ENCODE measurements at places on chromosomes 2 and 18. TPM values are rescaled to one million over a fixed set of nuclear protein-coding genes. Genes with fewer than 3 reads are reported as not detected.

- no peaks in the 10 kb centered on the region for H3K36me3 ChIP-seq
- H3K4me1 ChIP-seq, result no peaks in the 10 kb centered on the region
- no peak overlapping the region for H3K4me3 ChIP-seq
These were observed 7.9 kb downstream of the PAX3 start for GRCh38 chr2:222290736-222291484.

The SH2D6 gene
- polyA plus RNA-seq, result not detected

The CDH19 gene
- polyA plus RNA-seq, result not detected

GRCh38 chr2:70516596-70516995 is 37.0 kb downstream of the TGFA start:
- no peaks in the 10 kb centered on the region for H3K4me1 ChIP-seq
- H3K27me3 ChIP-seq, result no peaks in the 10 kb centered on the region
- no peak overlapping the region for H3K27ac ChIP-seq
- no peak for DNase-seq
- no peaks in the 10 kb centered on the region for H3K36me3 ChIP-seq

The FBLN7 gene
- polyA plus RNA-seq, result 1.4 TPM

DNA sequence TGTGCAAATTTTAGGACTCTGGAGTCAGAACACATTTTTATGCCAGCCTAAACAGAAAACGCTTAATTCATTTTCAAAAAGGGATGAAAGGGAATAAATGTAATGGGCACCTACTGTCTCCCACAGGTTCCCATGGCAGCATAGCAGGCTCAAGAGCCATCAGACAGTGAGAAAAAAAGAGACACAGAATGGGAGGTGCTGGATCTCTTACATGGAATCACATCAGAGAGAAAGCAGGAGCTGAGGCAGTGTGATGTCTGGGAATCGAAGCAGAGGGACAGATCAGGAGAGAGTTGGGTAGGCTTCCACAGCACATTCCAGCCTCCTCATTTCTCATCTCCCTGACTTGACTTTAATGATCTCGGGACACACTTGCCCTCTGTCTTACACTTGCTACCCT is 684.3 kb downstream of the KCNJ3 start:
- H3K4me1 ChIP-seq, result no peaks in the 10 kb centered on the region
- DNase-seq, result no peak
- no peak overlapping the region for H3K4me3 ChIP-seq
- H3K27ac ChIP-seq, result no peak overlapping the region

The ADD2 gene
- polyA plus RNA-seq, result 0.18 TPM

The RPL31 gene
- polyA plus RNA-seq, result 4,796 TPM

GRCh38 chr2:161033059-161033660 is 127.1 kb upstream of the TANK start:
- no peaks in the 10 kb centered on the region for H3K4me1 ChIP-seq
- H3K27ac ChIP-seq, result no peak overlapping the region

DNA sequence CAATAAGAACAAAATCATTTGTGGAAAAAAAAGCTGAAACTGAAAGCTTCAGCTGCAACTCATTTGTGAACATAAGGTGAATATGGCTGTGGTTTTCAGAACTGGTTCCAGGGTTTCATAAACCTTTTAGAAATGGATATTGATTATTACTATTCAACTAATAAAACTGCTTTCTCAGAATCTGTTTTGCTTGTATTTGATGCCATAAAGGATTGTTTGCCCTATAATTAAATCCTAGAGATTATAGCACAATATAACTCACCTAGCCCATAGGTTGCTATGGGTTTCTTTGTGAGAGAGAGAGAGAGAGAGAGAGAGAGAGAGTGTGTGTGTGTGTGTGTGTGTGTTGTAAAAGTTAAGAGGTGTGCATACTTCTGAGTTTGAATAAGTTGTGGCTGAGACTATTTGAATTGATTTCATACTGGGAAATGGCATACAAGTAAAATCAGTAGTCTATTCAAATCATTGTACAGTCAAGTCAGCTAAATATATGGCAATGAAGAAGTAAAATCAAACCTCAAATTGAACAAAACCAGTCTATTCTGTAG is 339.2 kb downstream of the ARHGAP15 start:
- no peak overlapping the region for H3K27ac ChIP-seq

The CCDC148 gene
- polyA plus RNA-seq, result not detected

DNA sequence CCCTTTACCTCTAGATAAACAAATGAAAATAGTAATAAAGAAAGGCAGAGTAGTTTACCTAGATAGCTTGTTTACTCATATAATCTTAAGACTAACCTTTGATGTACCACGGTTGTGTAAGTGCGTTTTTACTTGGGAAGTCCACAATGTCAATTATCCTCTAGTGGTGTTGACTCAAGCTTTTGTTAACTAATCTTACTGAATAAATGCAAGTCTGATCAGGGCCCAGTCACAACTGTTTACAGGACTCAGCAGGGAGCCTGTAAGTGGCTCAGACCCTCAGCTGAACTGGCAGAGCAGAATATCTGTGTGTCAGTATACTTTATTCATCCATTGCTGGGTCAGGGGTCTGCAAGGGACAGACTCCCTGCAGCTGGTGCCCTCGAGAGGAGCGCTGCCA is 98.1 kb upstream of the ACAA2 start:
- H3K27me3 ChIP-seq, result no peaks in the 10 kb centered on the region
- H3K4me3 ChIP-seq, result no peak overlapping the region
- no peaks in the 10 kb centered on the region for H3K4me1 ChIP-seq
- no peaks in the 10 kb centered on the region for H3K36me3 ChIP-seq
- DNase-seq, result no peak

DNA sequence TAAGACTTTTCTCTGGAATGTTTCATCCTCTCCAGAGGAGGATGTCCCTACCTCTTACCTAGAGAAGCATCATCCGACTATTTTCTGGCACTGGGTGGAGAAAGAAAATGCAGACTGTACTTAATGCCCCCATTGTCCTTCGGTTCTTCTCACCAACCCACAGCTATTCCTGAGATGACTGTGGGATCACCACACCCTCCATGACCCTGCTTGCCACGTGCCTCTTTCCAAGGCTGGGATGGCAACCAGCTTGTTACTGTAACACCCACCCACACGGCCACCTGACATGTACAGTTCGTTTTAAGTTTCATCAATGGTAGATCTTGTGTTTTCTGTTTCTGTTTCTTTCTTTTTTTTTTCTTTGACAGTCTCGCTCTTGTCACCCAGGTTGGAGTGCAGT is 365.2 kb downstream of the FBXO15 start:
- H3K27me3 ChIP-seq, result no peaks in the 10 kb centered on the region
- no peaks in the 10 kb centered on the region for H3K36me3 ChIP-seq
- H3K4me3 ChIP-seq, result no peak overlapping the region
- DNase-seq, result no peak
- H3K27ac ChIP-seq, result no peak overlapping the region
- H3K4me1 ChIP-seq, result no peaks in the 10 kb centered on the region

DNA sequence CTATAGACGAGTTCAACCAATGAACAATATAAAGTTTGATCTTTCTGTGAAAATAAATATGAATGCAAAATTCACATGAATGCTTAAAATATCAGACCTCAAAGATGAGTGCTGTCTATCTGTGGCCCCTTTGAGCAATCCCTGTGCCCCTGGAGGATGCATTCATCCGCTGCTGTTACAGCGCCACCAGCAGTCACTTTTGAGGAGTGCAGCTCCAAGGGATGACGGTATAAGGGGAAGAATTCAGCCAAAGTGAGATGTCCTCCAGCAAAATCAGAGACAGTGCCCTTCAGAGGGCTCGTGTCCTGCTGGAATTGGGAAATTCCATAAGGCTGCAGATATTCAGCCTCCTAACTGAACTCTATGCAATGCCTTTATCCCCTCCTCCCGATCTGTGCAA is 12.0 kb upstream of the CHRNA1 start:
- H3K4me3 ChIP-seq, result no peak overlapping the region
- peaks cover 47% of the 10 kb centered on the region for H3K4me1 ChIP-seq
- H3K27me3 ChIP-seq, result no peaks in the 10 kb centered on the region
- H3K27ac ChIP-seq, result no peak overlapping the region
- H3K36me3 ChIP-seq, result no peaks in the 10 kb centered on the region

- no peak overlapping the region for H3K4me3 ChIP-seq
- no peak overlapping the region for H3K27ac ChIP-seq
- H3K4me1 ChIP-seq, result no peaks in the 10 kb centered on the region
- peaks cover 5% of the 10 kb centered on the region for H3K36me3 ChIP-seq
- no peaks in the 10 kb centered on the region for H3K27me3 ChIP-seq
These were observed 18.3 kb downstream of the GPATCH11 start for GRCh38 chr2:37102588-37102987.

The UPP2 gene
- polyA plus RNA-seq, result not detected

The BCL11A gene
- polyA plus RNA-seq, result not detected

The CBLN2 gene
- not detected for polyA plus RNA-seq

GRCh38 chr2:36444216-36444936 is 88.8 kb downstream of the CRIM1 start:
- H3K27me3 ChIP-seq, result no peaks in the 10 kb centered on the region
- no peaks in the 10 kb centered on the region for H3K4me1 ChIP-seq
- H3K4me3 ChIP-seq, result no peak overlapping the region
- no peaks in the 10 kb centered on the region for H3K36me3 ChIP-seq

The CYP27C1 gene
- not detected for polyA plus RNA-seq

The DSG1 gene
- not detected for polyA plus RNA-seq

The EFHD1 gene
- polyA plus RNA-seq, result 1.6 TPM

GRCh38 chr2:55136138-55136541 is 85.9 kb upstream of the RTN4 start:
- H3K36me3 ChIP-seq, result no peaks in the 10 kb centered on the region
- no peak overlapping the region for H3K4me3 ChIP-seq
- H3K4me1 ChIP-seq, result peaks cover 32% of the 10 kb centered on the region
- no peaks in the 10 kb centered on the region for H3K27me3 ChIP-seq

- no peak overlapping the region for H3K4me3 ChIP-seq
- no peak for DNase-seq
- no peaks in the 10 kb centered on the region for H3K4me1 ChIP-seq
- no peak overlapping the region for H3K27ac ChIP-seq
These were observed 334.9 kb upstream of the RAB12 start for GRCh38 chr18:8274370-8274769.

GRCh38 chr2:182064019-182064778 is 78.5 kb downstream of the PPP1R1C start:
- no peak for DNase-seq
- no peaks in the 10 kb centered on the region for H3K4me1 ChIP-seq
- H3K27ac ChIP-seq, result no peak overlapping the region
- no peaks in the 10 kb centered on the region for H3K27me3 ChIP-seq
- no peaks in the 10 kb centered on the region for H3K36me3 ChIP-seq

DNA sequence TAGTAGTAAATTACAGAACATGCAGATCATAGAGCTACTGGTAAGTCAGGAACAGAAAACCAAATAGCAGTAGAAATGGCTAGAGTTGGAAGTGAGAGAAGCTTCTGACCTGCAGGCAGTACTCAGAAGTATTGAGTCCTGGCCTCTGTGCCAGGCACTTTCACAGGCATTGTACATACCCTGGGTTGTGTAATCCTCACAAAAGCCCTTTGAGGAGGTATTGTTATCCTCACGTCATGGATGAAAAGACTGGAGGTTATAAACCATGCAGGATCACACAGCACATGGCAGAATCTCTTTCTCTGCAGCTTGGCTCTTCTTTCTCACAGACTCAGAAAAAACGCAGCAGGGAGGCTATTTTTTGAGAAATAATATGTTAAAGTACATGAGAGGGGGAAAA is 789.3 kb upstream of the FAM98A start:
- H3K27ac ChIP-seq, result no peak overlapping the region
- no peak overlapping the region for H3K4me3 ChIP-seq
- DNase-seq, result no peak
- no peaks in the 10 kb centered on the region for H3K27me3 ChIP-seq

GRCh38 chr2:120908314-120908975 is 172.8 kb downstream of the GLI2 start:
- no peak overlapping the region for H3K27ac ChIP-seq
- H3K27me3 ChIP-seq, result no peaks in the 10 kb centered on the region
- no peaks in the 10 kb centered on the region for H3K4me1 ChIP-seq
- no peak for DNase-seq

DNA sequence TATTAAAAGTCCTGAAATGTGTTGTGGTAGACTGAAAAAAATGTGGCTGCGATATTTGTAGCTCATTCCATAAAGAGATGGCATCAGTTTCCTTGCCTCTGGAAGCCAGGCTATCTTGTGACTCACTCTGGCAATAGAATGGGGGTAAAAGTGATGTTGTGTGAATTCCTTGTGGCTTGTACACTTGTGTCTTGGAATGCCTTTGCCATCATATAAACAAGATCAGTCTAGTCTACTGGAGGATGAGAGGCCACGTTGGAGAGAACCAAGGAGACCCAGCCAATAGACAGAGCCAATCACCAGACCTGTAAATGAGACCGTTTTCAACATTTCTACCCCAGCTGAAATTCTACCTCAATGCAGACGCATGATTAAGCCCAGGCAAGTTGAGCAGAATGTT is 254.1 kb downstream of the TRIB2 start:
- no peak overlapping the region for H3K27ac ChIP-seq
- H3K4me3 ChIP-seq, result no peak overlapping the region
- H3K4me1 ChIP-seq, result peaks cover 11% of the 10 kb centered on the region
- no peaks in the 10 kb centered on the region for H3K36me3 ChIP-seq

- H3K36me3 ChIP-seq, result no peaks in the 10 kb centered on the region
- no peak for DNase-seq
- no peak overlapping the region for H3K4me3 ChIP-seq
These were observed 16.9 kb upstream of the GNAL start for GRCh38 chr18:11672198-11672597.

- H3K27ac ChIP-seq, result no peak overlapping the region
- no peak overlapping the region for H3K4me3 ChIP-seq
- no peak for DNase-seq
- H3K4me1 ChIP-seq, result no peaks in the 10 kb centered on the region
- H3K36me3 ChIP-seq, result no peaks in the 10 kb centered on the region
- H3K27me3 ChIP-seq, result no peaks in the 10 kb centered on the region
These were observed 35.7 kb upstream of the GPR155 start for GRCh38 chr2:174522553-174522952.

GRCh38 chr2:25819597-25820039 is 58.7 kb downstream of the ASXL2 start:
- no peaks in the 10 kb centered on the region for H3K36me3 ChIP-seq
- H3K4me3 ChIP-seq, result no peak overlapping the region
- no peaks in the 10 kb centered on the region for H3K27me3 ChIP-seq
- DNase-seq, result no peak
- no peak overlapping the region for H3K27ac ChIP-seq
- peaks cover 34% of the 10 kb centered on the region for H3K4me1 ChIP-seq

GRCh38 chr2:169798718-169799592 is at the start of gene SSB:
Gene SSB, plus strand, starts transcription at chr2:169798871. Its CDS starts 2,090 bp downstream, at chr2:169800961.
- H3K27me3 ChIP-seq, result no peaks in the 10 kb centered on the region
- H3K4me3 ChIP-seq, result peak within 1 kb of the TSS; percentile 81
- H3K36me3 ChIP-seq, result peaks cover 9% of the 10 kb centered on the region
- H3K27ac ChIP-seq, result peak within 1 kb of the TSS; percentile 96

DNA sequence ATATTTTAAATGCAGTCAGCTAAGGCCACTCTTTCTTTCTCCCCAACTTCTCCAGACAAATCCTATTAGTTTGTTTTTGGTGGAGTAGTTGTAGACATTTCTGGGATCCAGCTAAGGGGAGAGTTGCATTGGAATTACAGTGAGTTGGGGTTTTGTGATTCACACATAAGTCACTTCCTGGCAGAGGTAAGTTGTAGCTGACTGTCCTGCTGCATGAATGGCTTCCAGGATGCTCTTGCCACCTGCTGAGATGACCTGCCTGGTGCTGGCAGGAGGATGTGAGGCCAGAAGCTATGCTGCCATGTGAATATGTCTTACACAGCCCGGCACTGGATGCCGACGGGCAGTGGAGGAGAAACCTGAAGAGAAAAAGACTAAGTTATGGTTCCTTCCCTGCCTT is 243.7 kb downstream of the TDRD15 start:
- H3K27me3 ChIP-seq, result no peaks in the 10 kb centered on the region
- H3K27ac ChIP-seq, result no peak overlapping the region
- DNase-seq, result no peak
- no peaks in the 10 kb centered on the region for H3K36me3 ChIP-seq
- H3K4me3 ChIP-seq, result no peak overlapping the region
- H3K4me1 ChIP-seq, result no peaks in the 10 kb centered on the region
